ENCODE measurements at places on chromosomes 11 and 22.

DNA sequence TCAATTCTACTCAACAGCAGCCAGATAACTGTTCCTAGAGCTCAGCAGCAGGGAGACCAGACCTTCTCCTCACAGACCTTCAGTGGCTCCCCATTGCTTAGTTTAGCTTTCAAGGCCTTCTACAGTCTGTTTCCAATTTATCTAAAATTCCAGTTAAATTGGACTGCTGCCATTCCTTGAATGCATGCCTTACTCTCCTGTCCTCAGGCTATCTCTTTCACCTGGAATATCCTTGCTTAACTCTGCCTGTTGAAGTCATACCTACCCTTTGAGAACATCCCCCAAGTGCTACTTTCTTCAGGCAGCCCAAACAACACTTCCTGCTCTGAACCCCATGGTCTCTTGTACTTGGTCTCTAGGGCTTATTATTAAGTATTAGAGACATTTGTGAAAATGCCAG, 120.7 kb upstream of the TENM4 start:
- DNase-seq = no peak

- DNase-seq = no peak
Measured at GRCh38 chr22:35178446-35178845, 78.8 kb upstream of the HMGXB4 start.

DNA sequence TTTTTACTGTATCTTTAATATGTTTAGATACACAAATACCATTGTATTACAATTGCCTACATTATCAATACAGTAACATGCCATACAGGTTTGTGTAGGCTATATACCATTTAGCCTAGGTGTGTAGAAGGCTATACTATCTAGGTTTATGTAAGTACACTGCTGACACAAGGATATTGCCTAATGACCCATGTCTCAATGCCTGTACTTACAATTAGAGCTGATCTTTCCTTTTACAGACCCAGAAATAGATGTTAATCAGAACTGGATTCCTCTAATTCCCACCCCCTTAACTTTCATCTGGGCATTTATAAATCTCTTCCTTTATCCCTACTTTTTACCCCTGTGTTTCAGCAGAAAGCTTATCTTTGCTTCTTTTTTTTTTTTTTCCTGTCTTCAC, 229.5 kb downstream of the METTL15 start:
- no peak for DNase-seq

GRCh38 chr11:128375961-128376360, 211.4 kb downstream of the ETS1 start:
- DNase-seq = no peak

DNA sequence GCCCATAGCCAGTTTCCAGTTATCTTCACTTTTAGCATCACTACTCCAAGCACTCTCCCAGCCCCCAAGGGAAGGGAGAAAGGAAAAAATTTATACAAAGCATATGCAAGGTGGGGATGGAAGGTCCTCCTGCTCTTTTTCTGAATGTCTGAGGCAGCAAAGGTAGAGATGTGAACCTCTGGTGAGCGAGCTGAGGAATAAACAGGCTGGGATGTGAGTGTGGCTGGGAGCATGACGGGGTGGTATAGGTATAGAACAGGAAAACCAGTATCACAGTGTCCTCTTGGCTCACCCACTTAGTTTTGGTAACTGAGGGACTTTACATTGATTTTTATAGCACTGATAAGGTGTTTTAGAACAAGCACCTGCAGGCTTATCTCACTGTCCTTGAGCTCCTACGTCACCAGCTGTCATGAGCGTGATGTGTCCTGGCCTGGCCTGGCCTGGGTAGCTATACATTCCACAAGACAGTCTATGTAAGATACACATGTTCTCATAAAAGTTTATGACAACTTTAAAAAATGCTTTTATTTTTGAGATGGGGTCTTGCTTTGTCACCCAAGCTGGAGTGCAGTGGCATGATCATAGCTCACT, 10.3 kb upstream of the POLD3 start:
- DNase-seq = no peak

GRCh38 chr22:25930083-25930482, 188.1 kb downstream of the MYO18B start:
- no peak for DNase-seq

DNA sequence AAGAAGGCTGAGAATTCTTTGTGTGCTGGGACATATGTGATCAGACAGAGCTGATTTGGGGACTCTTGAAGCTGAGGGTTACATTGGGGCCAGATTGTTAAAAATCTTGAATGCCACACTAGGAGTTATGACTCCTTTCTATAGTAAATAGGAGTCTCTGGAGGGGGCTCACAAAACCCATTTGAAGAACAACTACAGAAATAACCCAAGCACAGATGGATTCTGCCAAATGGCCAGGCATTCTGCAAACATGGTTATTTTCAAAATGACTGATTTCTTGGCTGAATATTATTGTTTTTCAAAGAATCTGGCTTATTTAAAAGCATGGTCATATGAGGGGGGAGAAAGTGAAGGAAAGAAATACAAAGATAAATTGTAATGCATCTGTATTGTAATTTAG, 625.5 kb upstream of the TENM4 start:
- DNase-seq = no peak

DNA sequence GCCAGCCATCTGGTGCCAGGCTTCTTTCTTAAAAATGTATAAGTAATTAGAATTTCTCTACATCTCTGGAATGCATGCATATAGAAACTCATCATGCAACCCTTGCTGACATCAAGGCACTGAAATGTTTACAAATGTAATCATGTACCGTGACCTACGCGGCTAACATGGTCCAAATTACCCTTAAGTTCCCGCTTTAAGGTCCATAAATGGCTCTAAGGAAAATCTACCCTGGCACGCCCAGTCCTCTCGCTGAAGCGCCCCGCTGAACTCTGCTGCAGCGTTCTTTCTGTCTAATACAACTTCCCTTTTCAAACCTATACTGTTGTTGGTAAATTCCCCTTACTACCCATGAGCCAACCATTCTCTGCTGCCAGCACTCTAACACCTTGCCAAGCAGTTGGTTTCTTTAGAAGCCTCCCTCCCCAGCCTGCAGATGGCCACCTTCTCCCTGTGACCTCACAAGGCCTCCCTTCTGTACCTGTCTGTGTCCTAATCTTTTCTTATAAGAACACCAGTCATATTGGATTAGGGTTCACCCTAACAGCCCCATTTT, 13.5 kb upstream of the HMOX1 start:
- no peak for DNase-seq

DNA sequence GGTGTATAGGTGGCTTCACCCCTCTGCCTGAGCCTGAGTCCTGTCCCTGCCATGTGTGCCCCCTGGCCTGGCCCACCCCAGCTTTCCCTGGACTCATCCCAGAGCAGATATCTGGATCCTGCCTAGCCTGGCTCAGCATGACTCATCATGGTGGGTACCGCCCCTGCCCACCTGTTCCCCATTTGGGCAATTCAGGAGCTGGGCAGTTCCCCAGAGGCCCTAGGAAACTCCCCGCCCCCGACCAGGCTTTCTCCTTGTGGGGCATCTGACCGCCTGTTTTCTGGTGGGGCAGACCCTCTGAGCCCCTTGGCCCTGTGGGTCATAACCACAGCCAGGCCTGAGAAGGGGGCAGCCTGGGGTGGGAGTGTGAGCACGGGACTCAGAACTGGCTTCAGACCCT, 4.4 kb downstream of the TSPO start:
- DNase-seq = no peak

DNA sequence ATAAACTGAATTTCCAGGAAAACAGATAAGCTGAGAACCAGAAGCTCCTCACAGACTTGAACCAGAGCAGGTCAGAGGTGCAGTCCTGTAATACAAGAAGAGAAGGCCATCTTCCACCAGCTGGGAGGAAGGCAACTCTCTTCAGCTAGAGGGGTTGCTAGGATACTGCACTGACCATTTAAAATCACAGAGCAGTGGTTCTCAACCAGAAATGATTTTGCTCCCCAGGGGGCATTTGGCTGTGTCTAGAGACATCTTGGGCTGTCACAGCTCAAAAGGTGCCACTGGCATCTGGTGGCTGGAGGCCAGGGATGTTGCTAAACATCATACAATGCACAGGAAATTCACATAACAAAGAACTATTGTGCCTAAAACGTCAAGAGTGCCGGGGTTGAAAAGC, 17.2 kb downstream of the OPCML start:
- no peak for DNase-seq

- no peak for DNase-seq
Measured at GRCh38 chr11:28636033-28636432, 527.8 kb downstream of the METTL15 start.

- DNase-seq = no peak
Measured at GRCh38 chr22:17960011-17960410, 64.3 kb downstream of the MICAL3 start.

GRCh38 chr11:134607963-134608750, 196.1 kb upstream of the B3GAT1 start:
- DNase-seq = no peak

GRCh38 chr11:22432291-22433093, 94.3 kb downstream of the SLC17A6 start:
- no peak for DNase-seq

DNA sequence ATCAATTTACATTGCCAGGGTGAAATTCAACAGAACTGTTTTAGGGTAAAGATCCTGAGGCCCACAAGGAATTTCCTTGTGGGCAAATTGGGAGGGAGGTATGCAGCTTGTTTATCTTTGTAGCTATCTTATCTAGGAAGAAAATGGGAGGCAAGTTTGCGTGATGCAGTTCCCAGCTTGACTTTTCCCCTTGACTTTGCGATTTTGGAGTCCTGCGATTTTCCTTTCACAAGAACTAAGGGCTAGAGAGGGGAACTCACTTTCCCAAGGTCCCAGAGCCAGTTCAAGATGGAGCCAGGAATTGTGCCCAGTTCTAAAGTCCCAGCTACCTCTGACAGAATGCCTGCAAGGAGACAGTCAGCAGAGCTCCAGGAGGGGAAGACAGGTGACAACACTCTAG, 30.7 kb downstream of the RIBC2 start:
- no peak for DNase-seq

DNA sequence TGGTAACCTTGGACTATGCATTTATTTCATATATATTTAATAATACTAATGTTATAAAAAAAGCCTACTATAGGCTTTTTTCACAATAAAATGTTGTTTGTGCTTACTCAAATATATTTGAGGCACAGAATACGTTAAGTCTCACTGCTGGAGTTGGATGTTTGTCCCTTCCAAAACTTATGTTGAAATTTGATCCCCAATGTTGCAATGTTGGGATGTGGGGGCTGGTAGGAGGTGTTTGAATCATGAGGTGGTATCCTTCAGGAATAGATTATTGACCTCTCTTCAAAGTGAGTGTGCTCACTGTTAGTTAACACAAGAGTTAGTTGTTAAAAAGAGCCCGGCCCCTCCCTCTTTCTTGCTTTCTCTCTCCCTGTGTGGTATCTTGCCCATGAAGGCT, 1295.9 kb downstream of the JRKL start:
- DNase-seq = no peak
